CD4-positive, alpha-beta memory T cell (primary cell): ENCODE measurements at places on chromosomes 2 and 18. TPM values are rescaled to one million over a fixed set of nuclear protein-coding genes. Genes with fewer than 3 reads are reported as not detected.

ANKRD53 gene
- total RNA-seq, result 0.20 TPM

PRSS56 gene
- not detected for total RNA-seq

SLC5A7 gene
- not detected for total RNA-seq

GRHL1 gene
- total RNA-seq, result 0.49 TPM

LTBP1 gene
- total RNA-seq, result not detected

IL36A gene
- total RNA-seq, result not detected

ACADL gene
- not detected for total RNA-seq
